ENCODE measurements at places on chromosomes 4 and X.

GRCh38 chr4:32929796-32930699 is 2209.9 kb downstream of the PCDH7 start:
- DNase-seq = no peak

DNA sequence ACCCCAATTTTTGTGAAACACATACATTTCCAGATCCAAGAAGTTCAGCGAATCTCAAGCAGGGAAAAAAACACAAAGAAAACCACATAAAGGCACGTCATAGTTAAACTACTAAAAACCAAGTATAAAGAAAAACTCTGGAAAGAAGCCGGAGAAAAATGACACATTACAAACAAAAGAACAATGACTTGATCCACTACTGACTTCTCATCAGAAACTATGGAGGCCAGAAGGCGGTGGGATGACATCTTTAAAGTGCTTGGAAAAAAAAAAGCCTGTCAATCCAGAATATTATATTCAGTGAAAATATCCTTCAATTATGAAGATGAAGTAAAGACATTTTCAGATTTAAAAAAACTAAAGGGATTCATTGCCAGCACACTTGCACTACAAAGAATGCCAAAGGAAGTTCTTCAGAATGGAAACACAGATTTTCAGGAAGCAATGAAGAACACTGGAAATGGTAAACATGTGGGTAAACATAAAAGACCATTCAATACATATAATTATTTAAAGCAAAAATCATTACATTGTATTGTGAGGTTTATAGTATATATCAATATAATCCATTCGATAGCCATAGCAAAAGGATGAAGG is 32.6 kb upstream of the PPP2R2C start:
- no peak for DNase-seq

- DNase-seq = no peak
Measured at GRCh38 chrX:1026263-1027015, 186.0 kb downstream of the CRLF2 start.

DNA sequence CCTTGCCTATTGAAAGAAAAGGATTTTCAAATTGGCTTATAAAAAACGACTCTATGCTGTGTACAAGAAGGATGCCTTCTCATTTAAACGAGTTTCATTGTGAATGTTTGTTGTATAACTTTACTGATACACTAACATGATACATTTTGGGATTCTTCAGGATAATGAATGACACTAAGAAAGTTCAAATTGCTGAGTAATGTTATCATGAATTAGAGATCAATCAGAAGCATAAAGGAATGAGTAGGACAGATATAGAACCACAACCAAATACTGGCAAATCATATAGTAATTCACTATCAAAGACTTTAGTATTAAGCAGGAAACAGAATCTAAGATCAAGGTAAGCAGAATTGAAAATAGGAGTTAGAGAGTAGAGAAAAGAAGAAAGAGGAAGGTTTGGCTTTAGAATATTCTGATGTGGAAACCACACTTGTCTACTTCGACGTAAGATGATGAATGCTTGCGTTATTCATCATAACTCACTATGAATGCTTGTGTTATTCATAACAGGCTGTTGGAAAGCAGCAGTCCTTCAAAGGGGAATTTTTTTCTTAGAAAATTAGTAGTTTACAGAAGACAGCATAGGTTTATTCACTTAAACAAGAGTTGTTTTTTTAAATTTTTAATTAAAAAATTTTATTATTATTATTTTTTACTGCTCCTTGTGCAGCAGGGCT is 13.4 kb downstream of the CCDC158 start:
- DNase-seq = no peak

GRCh38 chr4:127604949-127605709 is 27.6 kb upstream of the INTU start:
- DNase-seq = no peak
